Activated gamma-delta T cell treated with Interleukin-2 at 50 U/mL for 16 hours (primary cell): ENCODE measurements at places on chromosomes 13 and 19.

GRCh38 chr19:35764432-35765315 lies 6.7 kb downstream of the PROSER3 start:
- DNase-seq, result no peak

DNA sequence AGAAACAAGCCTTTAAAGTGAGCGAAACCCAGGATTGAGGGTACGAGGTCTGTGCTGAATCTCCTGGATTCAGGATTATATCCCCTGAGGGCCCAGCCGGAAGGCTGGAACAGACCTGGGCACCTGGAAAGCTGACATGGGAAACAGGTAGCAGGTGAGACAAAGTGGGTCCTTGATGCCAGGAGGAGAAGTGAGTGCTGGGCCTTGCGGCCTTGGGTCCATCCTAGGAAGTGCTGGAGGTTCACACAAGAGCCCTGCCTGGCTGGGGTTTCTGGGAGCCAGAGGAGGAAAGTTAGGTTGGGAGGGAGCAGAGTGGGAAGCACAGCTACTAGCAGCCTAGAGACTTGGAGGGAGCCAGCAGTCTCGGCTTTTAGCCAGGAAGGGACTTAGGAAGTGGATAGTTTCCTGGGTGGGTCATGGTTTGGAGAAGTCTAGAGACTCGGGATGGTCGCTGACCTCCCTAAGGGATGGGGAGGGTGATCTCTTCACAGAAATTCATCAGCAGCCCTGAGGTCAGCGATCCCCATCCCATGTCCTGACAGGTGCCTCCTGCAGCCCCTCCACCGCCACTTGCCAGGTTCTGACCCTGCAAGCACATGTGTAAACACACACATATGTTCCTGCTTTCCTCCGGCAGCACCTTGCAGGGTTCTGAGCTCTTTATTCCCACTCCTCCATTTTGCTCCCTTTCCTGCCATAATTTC lies 29.4 kb upstream of the ZNF492 start:
- no peak for DNase-seq

DNA sequence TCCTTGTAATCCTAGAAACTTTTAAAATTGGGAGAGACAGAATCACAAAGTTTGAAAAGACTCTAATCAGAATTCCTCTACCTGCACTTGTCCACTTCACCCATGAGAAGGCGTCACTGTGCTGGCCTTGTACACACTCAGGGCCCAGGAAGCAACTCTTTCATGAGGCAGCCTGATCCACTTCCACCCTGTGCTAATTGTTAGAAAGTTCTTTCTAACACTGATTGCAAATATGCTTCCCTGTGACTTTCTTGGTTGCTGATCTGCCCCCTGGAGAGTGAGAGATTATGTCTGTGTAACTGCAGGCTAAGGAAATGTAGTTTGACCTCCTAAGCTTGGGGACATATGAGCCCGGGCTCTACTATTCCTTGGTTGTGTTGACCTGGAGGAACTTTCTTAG lies 494.6 kb downstream of the MYO16 start:
- DNase-seq, result no peak

- no peak for DNase-seq
These were observed 332.4 kb downstream of the DNAJC15 start for GRCh38 chr13:43355774-43356173.

GRCh38 chr13:99041788-99042187 lies 63.9 kb upstream of the DOCK9 start:
- DNase-seq, result no peak

DNA sequence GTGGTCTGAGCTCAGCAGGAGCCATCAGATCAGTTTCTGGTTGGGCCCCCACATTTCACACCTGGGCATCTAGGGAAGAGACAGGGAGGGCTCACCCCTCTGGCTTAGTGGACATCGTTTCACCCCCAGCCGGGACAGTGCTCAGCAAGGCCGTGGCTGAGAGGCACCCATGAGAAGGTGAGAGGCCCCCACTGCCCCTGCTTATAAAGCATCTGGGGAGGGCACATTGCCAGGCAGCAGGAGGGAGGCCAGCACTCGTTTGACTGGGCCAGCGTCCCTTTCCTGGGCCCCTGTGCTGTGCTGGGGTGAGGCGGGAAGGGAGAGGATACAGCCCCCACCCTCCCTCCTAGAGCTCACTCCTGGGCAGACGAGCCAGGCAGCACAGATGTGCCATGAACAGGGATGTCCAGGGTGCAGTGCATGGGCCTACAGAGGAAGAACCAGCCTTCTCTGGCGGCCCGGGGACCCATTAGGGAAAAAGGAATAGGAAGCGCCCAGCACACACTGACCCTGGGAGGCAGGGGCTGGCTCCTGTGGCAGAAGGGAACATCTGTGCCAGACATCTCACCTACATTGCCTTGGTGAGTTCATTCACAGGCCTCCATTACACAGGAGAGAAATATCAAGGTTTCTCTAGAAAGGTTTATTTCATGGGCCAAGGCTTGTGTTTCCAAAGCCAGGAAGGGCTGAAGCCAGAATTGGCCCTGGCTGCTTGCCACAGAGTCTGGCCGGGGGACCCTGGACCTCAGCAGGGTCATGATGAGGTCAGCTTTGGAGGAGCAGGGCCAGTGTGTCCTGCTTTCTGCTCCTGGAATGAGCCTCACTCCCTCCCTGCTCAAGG lies 7.7 kb downstream of the AP1M1 start:
- DNase-seq, result no peak

GRCh38 chr19:40303765-40304164 lies 18.6 kb upstream of the AKT2 start:
- DNase-seq, result no peak

GRCh38 chr13:43153436-43154090 lies 130.2 kb downstream of the DNAJC15 start:
- no peak for DNase-seq

DNA sequence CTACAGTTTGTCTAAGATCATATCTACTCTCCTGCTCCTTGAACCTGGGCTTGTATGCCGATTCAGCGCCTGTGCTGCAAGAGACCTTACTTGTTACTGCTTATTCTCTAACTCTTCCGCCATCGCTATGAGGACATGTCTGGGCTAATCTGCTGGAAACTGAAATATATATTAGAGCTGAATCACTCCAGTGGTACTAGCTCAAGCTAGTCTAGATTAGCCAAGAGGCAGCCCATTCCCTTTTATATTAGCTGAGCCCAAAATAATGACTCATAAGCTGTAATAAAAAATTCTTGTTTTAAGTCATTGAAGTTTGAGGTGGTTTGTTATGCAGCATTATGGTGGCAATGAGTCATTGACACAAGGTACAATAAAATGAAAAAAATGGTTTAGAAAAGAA lies 52.8 kb downstream of the SLC6A16 start:
- DNase-seq, result no peak

DNA sequence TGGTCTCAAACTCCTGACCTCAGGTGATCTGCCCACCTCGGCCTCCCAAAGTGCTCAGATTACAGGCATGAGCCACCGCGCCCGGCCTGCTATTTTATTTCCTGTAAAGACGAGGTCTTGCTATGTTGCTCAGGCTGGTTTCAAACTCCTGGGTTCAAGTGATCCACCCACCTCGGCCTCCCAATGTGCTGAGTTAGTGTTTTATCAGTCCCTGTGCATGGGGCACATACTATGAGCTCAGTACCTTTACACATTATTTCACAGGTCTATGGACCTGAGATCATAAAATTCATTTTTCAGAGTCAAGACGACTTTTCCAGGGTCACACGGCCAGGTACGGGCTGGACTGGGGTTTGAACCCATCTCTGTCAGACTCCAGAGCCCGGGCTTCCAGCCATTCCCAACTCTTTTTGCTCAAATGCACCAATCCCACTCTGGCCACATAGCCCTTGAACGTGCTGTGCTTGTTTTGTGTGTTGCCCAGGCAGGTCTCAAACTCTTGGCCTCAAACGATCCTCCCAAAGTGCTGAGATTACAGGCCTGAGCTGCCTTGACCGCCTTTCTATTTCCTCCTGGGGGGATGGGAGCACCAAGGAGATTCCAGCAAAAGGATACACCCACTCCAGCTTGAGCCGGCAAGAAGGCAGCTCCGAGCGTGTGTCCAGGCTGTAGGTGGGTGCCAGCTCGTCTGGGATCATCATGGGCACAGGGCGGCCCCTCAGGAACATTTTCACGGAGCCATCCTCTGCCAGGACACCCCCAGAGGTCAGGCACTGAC lies 1.1 kb downstream of the EML2 start:
- DNase-seq, result no peak

- no peak for DNase-seq
These were observed 19.8 kb downstream of the GATAD2A start for GRCh38 chr19:19425170-19425875.

DNA sequence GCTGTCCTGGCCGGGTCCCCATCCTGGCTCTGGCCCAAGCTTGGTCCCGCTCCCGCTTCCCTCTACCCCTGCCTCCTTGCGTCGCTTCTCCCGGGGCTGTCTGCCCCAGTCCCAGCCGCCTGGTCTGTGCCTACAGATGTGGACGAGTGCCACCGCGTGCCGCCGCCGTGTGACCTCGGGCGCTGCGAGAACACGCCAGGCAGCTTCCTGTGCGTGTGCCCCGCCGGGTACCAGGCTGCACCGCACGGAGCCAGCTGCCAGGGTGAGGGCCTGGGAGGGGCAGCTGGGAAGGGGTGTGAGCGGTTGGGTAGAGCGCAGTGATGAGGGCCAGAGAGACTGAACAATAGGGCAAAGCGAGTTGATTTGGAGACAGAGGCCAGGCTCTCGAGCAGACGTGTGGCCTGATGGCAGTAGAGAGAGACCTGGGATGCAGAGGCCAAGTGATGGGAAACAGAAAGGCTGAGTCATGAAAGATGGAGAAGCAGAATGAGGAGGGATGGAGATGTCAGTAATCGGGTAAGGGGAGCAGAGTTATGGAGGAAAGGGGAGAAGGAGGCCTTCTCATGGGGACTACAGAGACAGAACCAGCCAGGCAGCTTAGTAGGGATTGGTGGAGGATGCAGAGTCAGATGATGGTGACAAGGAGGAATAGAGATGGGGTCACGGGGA lies 9.4 kb downstream of the LTBP4 start:
- DNase-seq, result peak; percentile 54

- DNase-seq, result no peak
These were observed 3.3 kb upstream of the USP12 start for GRCh38 chr13:27174766-27175455.

- no peak for DNase-seq
These were observed 204.6 kb downstream of the VWA8 start for GRCh38 chr13:41756198-41756880.

DNA sequence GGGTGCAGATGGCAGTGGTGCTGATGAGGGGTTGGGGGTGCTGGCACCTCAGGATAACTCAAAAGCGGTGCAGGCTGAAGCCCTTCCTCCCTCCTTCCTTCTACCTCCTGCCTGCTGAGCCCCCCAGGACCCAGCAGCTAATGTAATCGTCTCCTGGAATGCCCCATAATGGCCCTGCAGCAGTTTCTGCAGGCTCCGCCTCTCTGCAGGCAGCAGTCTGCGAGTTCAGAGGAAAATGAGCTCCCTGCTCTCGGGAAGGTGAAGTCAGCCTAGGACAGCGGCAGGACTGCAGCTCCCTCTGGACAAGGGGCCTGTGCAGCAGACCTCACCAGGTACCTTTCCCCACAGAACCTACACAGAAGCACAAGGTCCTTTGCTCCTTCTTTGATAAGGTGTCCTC lies 130.9 kb downstream of the ZDHHC20 start:
- DNase-seq, result no peak

- DNase-seq, result no peak
These were observed 41.6 kb downstream of the RFX2 start for GRCh38 chr19:6068711-6069110.
